ENCODE measurements at places on chromosomes 11 and 22.

- DNase-seq = no peak
Measured at GRCh38 chr11:133817449-133817848, 27.9 kb downstream of the SPATA19 start.

- no peak for DNase-seq
Measured at GRCh38 chr11:117122556-117122955, 21.5 kb upstream of the PAFAH1B2 start.

DNA sequence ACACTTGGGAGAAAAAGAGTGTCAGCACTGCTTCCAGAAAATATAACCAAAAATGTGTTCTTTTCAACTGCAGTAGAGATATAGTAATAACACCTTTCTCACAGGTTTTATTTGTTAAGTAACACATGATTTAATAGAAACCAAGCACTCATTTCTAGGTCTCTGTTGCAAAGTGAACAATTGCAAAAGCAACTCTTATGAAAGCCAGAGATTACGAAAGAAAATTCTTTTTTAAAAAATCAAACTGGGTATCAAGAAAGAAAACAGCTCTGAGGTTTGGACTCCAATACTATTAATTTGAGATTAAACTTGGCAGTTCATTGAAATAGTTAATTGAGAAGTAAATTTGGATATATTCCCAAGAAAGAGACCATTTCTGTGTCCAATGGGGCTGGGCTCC, 9.8 kb upstream of the XKR3 start:
- no peak for DNase-seq

- DNase-seq = no peak
Measured at GRCh38 chr22:33677536-33677935, 242.7 kb downstream of the LARGE1 start.

DNA sequence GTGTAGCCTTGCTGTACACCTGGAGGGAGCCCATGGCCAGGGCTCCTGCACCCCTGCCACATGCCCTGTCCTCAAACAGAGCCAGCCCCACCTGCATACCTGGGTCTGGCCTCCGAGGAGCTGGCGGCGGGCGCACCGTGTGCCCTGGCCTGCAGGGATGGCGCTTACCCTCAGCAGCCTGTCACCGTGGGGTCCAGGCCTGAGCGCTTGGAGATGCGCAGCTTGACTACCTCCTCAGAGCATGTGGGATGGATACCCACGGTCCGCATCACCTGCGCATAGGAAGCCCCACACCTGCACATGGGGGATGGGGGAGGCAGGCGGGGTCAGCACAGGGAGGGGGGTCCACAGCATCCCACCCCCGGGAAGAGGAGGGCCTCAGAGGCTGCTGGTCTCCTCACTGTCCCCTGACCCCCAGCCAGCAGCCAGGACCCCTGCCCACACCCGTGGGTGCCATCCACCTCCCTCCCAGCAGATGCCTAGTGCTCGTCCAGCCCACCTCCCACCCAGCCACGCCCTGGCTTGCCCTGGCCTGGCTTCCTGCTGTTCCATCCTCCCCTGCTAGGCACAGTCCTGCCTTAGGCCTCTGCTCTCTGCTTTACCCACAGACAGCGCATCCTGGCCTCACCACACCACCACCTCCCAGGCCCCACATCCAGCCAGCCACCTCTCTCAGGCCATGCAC, 22.4 kb upstream of the GNB1L start:
- no peak for DNase-seq

GRCh38 chr22:22394591-22394990, 114.0 kb downstream of the ZNF280B start:
- DNase-seq = no peak

Measured in HAP-1 (cell line).